ENCODE measurements at places on chromosomes 11 and 22.

GRCh38 chr22:44999687-45000086, 10.1 kb downstream of the PHF21B start:
- DNase-seq: no peak

- no peak for DNase-seq
Measured at GRCh38 chr11:62190011-62190410, at the start of gene SCGB1D1. Gene SCGB1D1, plus strand, starts transcription at chr11:62190216. Its CDS starts 69 bp downstream, at chr11:62190285.

DNA sequence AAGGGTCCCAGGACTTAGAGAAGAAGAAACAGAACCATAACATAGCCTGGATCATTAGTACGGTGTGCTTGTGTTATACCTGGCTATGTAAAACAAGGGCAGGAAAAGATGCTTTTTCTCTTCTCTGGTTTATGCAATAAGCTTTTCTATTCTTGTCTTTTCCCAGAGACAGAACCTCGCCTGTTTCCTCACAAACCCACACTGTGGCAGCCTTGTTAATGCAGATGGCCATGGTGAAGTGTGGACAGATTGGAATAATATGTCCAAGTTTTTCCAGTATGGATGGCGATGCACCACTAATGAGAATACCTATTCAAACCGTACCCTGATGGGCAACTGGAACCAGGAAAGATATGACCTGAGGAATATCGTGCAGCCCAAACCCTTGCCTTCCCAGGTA, 2.9 kb downstream of the CFAP68 start:
- DNase-seq: no peak

GRCh38 chr22:19290400-19291217, 910 bp downstream of the CLTCL1 start:
- DNase-seq: no peak

DNA sequence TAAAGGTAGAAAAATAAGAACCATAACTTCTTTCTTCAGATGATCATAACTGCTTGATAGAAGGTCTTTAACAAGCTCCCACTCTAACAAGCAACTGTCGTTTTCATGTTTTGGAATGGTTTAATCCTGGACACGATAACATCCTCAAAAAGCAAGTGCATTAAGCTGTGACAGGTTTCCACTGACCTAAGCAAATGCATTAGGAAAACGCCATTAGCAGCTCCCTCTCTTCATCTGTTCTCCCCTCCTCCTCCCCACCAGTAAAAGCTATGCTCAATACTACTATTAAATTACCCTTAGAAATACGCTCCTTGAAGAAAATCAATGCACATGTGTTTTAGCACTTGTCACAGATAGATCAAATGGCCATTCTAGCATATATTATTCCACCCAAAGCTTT, 729.4 kb downstream of the OPCML start:
- no peak for DNase-seq

Measured in NCI-H1105 treated with DMSO at 0.1 percent for 48 hours (cell line).